Cardiac septum (tissue), 1 donor: ENCODE measurements at places on chromosomes 6 and 20. TPM values are rescaled to one million over a fixed set of nuclear protein-coding genes. Genes with fewer than 3 reads are reported as not detected.

Gene NHSL1
- total RNA-seq, result 88.2 TPM

Gene SMIM28
- total RNA-seq, result not detected

Gene TREML2
- total RNA-seq, result 0.22 TPM

Gene C20orf202
- 0.13 TPM for total RNA-seq

Gene QKI
- total RNA-seq, result 460 TPM

Gene ANKEF1
- total RNA-seq, result 1.3 TPM

Gene PI16
- total RNA-seq, result 11.9 TPM

Gene INSM1
- total RNA-seq, result not detected

Gene LRRC1
- 6.4 TPM for total RNA-seq

Gene C20orf141
- total RNA-seq, result not detected
